PC-3 (cell line): ENCODE measurements at places on chromosomes 2 and 18. TPM values are rescaled to one million over a fixed set of nuclear protein-coding genes. Genes with fewer than 3 reads are reported as not detected.

CACNB4 gene
- total RNA-seq, result not detected in 2 replicates

GRCh38 chr2:83565181-83565580 is 893.9 kb downstream of the SUCLG1 start:
- no peak for DNase-seq

SP140 gene
- 1.7 TPM in 1 of 2 replicates, not detected in the other for total RNA-seq

DNA sequence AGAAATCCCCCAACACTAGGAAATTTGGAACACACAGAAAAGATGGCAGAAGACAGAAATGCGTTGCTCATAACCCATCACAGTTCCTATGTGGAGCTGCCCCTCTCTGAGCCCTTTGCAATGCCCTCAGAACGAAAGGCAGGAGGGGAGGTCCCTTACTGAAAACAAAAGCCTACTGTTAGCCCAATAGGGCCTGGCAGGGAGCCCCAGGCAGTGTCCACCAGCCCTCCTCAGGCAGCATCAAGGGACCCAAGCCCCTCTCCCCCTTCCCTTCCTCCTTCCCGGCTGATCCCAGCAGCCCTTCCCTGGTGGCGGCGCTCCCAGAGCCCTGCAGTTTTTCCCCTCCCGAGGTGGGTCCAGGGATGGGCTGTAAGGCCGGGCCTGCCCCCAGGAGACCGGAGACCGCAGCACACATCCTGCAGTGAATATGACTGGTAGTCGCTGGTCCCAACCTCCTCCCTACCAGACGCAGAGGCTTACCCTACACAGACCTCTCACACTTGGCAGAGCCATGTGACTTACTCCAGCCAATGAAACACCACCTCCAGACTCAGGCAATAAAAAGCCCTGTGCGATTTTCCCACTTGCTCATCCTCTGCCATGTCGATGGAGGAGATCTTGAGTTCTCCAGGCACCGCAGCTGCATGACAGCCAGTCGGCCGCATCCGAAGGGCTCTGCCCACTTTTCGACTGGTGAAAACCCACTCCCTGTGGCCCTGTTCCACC is 19.4 kb upstream of the DUSP2 start:
- no peak for DNase-seq

DNA sequence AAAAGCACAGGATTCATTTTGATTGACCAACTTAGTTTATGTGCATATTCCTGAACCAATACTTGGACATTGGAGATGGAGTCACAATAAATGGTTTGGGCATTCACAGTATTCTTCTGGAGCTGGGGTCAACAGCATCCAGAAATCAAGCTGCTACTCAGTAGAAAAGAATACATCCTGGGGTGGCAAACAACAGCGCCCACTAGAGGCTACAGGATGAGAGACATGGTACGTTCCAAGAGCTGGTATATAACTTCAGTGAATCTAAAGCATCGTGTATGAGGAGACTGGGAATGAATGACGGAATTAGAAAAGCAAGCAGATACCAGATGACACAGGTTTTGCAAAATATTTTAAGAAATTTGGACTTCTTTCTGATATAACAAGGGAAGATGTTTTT is 142.9 kb upstream of the FIGN start:
- DNase-seq, result peak; percentile 61

DNA sequence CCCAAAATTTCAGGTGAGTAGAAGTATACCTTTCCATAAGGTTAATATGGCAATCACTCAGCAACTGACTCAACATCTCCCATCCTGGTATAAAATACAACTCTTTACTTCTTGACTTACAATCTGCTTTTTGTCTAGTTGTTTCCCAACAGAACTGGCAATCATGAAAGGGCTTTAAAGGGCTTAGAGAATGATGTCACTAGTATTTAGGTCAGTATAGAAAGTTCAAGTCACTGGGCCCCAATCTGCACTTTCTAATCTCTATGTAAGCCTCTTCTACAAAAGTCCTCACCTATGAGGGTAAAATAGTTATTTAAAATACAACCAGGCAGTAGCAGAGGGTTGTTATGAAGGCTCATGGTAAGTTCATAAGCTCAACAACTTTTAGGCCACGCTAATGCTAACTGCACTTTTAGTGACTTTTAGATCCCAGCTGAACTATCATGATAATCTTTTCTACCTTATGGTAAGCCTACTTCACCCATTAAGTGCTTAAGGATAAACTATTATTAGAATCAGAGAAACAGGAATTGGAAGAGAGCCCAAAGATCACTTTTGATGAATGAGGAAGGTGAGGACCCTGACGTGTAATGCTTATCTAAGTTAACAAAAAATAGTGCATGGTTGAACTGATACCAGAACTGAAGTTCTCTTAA is 79.6 kb downstream of the GORASP2 start:
- no peak for DNase-seq

- no peak for DNase-seq
Observed at GRCh38 chr2:96800061-96801004, 15.7 kb upstream of the CNNM3 start.

- no peak for DNase-seq
Observed at GRCh38 chr2:240759459-240759858, 60.6 kb downstream of the KIF1A start.

DNA sequence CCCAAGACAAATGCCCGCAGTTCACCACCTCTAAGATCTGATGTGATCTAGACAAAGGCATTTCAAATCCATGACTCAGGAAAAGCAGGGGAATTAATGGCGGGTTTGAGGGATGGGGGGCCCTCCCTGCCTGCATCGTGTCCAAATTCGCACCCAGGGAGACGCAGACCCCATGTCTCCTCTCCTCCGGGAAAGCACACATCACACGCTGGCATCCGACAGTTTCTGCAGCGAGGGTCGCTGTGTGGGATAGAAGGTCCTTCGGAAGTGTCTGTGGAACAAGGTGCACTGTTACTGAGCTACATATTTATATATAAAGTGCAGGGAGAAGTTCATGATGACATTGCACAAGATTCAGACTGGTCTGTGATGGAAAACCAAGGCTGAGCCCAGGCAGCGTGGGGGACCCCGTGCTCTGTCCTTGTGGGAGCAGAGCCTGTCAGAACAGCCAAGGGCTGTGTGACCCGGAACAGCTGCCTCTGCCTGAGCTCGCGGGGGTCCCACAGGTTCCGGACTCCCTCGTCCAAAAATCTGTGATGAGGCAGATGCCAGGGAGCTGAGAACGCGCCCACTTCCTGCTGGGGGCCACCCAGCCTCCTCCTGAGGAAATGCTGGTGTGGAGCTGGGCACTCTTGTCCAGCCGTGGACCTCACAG is 82.3 kb upstream of the CTDP1 start:
- DNase-seq, result no peak

DNA sequence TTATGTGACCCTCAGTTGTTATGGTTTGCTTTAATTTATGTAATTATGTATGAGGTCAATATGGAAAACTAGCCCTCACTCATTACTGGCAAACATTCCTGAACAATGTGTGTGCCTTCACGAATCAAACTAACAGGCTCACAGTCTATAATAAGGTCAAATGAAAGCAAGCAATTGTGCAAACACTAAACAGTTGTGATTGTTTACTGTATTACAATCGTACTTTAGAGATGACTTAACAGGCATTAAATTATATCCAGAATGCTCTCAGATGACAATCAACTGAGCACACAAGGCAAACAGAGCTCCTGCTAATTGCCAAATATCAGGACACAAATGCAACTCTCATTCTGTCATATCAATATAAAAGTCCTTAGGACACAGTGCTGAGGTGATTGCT is 29.5 kb downstream of the COL5A2 start:
- DNase-seq, result peak; percentile 60

GREB1 gene
- 0.29 and 0.62 TPM in 2 replicates for total RNA-seq

TUBA3E gene
- not detected in 2 replicates for total RNA-seq

DNA sequence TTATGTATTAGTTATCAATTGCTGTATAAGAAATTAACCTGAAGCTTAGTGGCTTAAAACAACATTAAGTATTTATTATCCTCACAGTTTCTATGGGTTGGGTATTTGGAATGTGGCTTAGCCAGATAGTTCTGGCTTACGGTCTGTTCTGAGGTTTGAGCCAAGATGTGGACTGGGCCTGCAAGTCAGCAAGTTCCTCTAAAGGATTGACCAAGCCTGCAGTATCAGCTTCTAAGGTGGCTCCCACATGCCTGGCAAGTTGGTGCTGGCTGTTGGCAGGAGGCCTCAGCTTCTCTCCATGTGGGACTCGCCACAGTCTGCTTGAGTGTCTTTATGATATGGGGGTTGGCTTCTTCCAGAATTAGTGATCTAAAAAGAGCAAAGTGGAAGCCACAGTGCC is 45.0 kb upstream of the TCF4 start:
- DNase-seq, result peak; percentile 3

TEX44 gene
- not detected in 2 replicates for total RNA-seq

DNA sequence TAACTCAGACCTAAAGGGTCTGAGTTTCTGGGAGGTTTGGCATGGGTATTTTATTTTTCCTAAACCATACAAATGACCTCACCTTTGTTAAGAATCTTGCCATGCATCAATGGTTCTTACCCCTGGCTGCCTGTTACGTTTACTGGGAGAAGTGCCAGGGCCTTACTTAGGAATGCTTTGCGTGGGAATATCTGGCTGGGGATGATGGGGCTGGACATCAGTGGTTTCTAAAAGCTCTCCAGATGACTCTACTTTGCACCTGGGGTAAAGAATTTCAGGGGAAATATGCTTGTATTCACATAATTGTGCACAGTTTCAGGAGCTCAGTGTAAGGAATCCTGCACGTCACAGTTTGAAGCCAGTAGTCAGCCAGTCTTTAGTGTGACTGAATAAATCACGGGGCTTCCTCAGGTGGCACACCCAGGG is 18.2 kb upstream of the DAW1 start:
- DNase-seq, result peak; percentile 85

DNA sequence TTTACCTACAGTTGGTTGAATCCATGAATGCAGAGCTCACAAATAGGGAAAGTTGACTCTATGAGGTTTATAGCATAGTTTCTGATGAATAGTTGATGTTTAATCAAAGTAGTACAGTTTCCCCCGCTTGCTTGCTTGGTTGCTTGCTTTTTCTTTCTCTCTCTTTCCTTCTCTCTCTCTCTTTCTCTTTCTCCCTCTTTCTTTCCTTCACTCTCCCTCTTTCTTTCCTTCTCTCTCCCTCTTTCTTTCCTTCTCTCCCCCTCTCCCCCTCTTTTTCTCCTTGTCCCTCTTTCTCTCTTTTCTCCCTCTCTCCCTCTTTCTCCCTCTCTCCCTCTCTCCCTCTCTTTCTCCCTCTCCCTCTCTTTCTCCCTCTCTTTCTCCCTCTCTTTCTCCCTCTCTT is 999.9 kb upstream of the CELF4 start:
- no peak for DNase-seq

DNA sequence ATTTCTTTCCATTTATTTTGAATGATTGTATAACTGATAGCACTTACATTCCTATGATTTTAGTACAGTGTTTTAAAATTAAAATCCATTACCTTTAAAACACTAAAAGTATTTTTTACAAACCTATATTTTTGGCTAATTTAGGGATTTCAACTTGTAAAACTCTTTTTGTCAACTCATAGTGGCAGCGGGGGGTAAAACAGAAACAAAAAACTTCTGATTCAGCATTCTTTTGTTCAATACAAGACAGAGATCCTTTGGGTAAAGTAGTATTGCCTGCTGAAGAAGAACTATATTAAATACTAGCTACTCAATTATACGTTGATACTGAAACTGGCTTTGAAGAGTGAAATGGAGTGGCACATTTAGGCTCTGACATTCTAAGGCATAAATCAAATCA is 437.4 kb upstream of the CDH19 start:
- DNase-seq, result no peak

DNA sequence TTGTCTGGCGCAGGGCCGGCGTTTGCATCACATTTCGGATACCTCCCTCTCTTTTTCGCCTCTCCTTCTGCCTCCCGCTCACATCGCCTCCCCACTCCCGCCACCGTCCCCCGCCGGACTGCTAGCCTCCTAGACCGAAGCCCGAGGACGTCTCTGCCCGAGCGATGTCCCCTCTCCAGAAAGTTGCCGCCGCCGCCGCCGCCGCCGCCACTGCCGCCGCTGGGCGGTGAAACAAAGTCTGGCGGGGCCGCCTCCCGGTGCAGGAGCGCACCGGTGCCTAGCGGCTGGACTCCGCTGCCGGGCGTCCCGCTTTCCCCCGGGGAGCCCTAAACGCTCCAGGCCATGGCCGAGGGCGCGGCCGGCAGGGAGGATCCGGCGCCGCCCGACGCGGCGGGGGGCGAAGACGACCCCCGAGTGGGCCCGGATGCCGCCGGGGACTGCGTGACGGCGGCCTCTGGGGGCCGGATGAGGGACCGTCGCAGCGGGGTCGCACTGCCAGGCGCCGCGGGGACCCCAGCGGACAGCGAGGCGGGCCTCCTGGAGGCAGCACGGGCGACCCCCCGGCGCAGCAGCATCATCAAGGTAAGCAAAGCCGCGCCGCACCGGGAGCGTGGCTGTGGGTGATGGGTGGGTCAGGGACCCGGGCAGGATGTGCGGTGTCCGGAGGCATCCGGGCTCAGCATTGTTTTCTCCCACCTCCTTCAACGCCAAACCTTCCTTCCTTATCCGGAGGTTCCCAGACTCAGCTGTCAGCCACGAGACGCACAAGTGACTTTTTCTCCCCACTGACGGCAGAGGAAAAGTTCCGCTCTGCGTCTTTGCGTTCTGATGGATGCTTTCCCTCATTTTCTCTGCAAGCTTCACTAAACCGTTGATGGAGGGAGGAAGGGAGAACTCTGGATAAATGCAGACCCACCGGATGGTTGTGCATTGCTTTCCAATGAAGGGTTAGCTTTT is 643 bp downstream of the PLCL1 start:
- no peak for DNase-seq

DNA sequence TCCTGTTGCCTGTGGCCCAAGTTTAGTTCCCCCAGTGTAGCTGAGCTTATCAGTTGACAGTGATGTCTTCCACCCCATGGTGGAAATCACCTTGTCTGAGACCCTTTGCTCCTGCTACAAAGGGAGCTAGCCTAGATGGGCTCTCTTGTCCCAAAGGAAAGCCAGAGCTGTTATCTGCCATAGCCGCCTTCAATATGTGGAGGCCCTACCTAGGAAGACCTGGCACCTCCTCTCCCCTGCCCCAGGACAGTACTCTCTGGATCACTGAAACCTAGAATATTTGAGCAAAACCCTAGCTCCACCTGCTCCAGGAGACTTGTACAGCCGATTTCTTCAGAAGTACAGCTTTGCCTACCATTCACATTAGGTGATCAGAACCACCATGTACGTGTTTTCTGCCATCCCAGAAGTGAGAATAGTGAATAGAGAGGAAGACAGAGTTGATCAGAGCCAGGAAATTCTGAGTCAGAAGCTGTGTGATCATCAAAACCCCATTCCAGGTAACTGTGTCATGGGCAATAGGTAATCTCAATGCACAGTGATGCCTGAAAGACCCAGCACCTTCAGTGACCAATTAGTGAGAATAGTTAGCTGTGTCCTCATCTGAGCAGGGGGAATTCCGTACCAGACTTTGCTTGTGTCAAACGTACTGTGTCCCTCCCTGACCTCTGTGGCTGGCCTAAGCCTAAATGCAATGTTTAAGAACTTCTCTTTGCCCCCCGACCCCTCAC is 138.4 kb upstream of the ALPP start:
- peak; percentile 73 for DNase-seq

DNA sequence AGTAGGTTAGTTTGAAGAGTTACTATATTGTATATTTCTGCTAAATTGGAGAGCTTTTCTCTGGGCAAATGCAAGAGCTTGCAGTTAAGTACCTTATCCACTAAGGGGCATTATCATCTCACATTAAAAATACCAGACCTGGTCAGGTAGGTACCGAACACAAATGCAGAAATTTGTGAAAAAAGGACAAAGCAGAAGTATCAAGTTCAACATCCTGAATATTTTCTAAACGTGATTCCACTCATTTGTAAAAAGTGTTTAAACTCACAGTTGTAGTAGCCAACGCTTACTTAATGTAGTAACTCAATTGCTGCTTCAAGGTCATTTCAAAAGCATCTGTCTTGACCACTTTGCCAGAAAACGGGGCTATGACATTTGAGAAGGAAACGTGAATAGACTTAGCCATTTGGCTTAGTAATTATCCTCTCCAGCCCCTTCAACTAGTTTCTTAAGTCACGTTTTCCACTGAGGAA is 52.1 kb downstream of the CYRIA start:
- DNase-seq, result peak; percentile 29
